ENCODE measurements at places on chromosomes 3 and 15.

DNA sequence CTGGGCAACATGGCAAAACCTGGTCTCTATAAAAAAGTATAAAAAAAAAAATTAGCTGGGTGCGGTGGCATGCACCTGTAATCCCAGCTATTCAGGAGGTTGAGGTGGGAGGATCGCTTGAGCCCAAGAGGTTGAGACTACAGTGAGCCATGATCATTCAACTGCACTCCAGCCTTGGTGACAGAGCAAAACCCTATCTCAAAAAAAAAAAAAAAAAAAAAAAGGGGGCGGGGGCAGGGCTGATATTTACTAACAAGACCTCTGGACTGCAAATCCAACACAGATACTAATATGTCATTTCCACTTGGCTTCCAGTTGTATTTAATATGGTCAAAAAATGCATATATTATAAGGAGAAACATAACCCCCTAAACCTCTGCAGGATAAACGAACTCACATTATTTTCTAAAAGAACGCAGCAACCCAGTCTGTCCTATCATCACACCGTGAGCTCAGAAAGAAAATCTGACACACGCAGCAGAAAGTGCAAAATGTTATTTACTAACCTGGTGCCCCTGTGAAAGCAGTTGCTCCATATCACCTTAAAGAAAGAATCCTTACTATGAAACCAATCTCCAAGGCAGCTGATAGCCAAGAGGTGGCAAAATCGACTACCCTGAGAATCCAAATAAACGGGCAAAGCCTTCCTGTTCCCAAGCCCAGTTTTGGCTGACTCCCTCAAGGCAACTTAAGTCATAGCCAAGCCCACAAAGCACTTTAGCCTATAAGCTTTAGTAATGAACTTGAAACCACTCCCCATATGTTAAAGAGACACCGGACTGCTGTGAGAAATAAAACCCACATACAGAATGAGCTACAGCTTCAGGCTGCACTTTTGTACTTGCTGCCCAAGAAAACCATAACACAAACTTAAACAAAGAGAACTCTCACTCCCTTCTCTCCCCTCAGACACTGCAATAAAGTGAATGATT, 39.3 kb downstream of the PLD1 start:
- DNase-seq = no peak

DNA sequence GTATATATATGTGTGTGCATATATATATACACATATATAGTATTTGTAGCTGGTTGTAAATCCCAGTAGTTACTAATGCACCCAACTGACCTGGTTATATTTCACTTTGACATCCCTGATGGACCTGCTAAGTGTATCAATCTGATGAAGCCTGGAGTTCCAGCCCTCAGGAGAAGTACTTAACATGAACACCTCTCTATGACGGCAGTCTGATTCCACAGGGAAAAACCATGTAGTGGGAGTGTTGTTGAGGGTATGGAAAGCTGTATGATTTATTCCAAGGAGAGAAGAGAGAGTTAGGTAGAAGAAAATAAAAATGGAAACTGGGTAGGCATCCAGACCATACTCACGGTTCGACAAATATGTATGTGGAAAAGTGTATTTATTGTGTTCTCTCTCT, 531.2 kb upstream of the SEMA6D start:
- DNase-seq = no peak

GRCh38 chr15:90892498-90893174, 8.3 kb downstream of the FES start:
- no peak for DNase-seq

- DNase-seq = no peak
Measured at GRCh38 chr15:61141497-61142125, 87.5 kb downstream of the RORA start.

- no peak for DNase-seq
Measured at GRCh38 chr3:19103510-19103909, 44.8 kb upstream of the KCNH8 start.

- no peak for DNase-seq
Measured at GRCh38 chr15:98737721-98738120, 89.4 kb downstream of the IGF1R start.

DNA sequence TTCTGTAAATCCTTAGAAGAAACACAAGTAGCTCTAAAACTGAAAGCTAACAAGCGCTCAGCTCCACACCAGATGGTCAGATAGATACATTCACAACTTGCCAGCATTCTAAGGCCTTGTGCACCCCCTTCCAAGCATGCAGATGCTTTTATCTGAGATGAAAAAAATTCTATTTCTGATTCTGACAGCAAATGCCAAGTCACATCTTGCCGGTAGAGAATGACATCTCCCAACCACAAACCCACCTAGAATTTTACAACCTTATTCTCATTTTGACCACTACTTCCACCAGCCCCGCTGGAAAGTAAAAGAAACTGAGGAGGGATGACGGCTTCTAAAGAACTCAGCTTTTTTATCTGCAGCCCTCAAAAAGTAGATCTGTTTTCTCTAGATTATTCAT, 57.7 kb downstream of the SUMF1 start:
- DNase-seq = no peak

DNA sequence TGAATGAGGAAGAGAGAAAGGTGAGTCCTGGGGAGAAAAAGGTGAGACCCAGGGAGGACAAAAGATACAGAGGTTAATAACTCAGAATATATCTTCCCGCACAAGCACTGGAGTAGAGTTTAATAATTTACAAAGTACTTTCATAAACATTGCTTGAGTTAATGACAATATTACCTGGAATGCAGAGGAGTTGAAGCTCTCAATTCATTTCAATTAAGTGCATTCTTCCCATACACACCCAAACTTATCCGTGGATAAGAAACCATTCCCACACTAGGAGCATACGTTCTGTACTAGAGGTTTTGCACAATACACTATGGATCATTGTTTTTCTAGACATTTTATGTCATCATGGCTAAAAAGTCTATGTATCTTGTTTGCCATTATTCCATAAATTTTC, 23.3 kb upstream of the KNG1 start:
- no peak for DNase-seq

- DNase-seq = no peak
Measured at GRCh38 chr3:31671976-31672375, 139.3 kb downstream of the STT3B start.

DNA sequence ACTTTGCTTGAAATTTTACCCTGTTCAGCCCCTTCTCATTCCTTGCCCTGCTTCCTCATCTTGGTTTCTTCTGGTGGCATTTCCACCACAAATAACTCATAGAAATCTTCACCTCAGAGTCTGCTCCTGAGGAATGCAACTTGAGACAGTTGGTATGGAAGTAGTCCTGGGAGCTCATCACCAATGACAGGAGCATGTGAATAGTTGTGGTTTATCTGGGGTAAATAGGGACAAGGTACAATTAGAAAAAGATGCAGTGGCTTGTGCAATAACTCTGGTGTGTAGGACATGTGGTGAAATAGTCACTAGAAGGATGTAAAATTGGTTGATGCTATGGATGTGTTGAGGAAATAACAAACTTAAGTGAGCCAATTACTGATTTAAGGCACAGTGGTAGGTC, 72.7 kb upstream of the CHRNA7 start:
- no peak for DNase-seq

GRCh38 chr15:40032125-40032839, 6.7 kb downstream of the SRP14 start:
- no peak for DNase-seq

- no peak for DNase-seq
Measured at GRCh38 chr15:70650567-70651302, 112.6 kb downstream of the UACA start.

DNA sequence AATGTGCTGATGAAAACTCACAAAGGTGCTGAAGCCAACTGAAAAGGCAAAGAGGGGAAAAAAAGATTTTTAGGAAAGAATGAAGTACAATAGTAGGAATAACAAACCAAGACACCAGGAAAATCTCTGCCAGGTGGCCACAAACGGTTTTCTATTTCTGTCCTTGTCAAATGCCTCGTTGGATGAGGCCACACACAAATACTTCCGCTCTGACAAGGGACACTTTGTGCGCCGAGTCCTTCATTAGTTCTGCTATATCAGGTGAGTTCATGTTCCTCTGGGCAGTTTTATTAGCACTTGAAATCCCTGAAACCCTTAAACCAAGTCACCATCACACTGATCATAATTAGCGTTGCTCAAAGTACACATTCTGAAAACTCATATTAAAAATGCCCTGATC, 373.1 kb downstream of the VPS13C start:
- DNase-seq = no peak

- no peak for DNase-seq
Measured at GRCh38 chr3:139601191-139601961, 61.8 kb upstream of the RBP1 start.

DNA sequence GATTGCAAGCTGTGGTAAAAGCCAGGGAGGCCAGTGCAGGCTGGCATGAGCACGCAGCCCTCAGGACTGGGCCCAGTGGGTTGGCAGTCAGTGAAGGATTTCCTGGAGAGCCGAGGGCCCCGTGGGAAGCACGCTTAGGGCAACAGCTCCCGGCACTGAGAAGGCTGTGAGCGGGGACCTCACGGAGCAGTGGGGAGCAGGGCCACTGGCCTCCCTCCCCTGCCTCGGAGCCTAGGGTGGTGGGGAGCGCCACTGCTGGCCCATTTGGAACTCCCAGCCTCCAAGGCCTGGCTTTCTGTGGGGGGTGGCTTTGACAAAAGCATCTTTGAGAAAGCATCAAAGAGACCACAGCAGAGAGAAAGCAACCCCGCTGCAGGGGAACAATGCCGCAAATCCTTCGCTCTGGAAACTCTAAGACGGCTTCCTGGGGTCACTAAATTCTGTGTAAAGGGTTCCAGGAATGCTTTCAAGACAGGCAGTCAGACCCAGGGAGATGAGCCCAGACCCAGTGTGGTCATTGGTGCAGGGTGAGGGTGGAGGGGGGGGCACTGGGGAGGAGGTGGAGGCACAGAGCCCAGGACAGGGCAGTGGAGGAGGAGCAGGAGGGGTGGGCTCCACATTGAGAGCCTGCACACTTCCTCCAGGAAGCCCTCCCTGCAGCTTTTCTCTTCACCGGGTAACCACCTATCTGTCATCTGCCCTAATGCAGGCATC, 9.5 kb upstream of the APBA2 start:
- no peak for DNase-seq

DNA sequence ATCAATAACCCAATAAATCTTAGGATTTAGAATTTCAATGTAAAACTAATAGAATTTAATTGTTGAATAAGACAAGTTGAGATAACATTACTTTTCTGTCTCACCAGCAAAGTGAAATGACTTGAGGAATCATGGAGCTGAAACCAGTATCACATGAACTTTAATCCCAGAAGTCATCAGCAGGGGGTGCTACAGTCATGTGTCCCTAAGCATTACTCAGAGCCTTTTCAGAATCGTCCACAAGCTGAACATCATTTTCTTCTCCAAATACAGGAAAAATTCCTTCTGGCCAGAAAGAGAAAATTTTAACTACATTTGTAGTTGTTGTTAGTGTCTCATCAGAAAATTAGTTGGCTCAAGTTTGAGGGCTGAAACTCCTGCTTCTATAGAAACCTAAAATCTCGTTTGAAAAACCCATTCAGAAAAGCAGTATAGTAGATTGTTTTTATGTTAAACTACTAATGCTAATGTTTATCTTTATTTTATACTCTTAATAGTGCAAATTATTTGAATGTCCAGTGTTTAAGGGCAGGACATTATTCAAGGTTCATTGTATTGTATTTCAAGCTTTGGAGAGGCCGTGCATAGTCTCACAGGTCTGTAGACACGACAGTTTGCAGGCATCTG, 384.1 kb downstream of the PLOD2 start:
- DNase-seq = no peak

- no peak for DNase-seq
Measured at GRCh38 chr15:56342653-56343052, 22.6 kb upstream of the TEX9 start.

GRCh38 chr3:44120721-44121582, 120.7 kb upstream of the TOPAZ1 start:
- DNase-seq = no peak

DNA sequence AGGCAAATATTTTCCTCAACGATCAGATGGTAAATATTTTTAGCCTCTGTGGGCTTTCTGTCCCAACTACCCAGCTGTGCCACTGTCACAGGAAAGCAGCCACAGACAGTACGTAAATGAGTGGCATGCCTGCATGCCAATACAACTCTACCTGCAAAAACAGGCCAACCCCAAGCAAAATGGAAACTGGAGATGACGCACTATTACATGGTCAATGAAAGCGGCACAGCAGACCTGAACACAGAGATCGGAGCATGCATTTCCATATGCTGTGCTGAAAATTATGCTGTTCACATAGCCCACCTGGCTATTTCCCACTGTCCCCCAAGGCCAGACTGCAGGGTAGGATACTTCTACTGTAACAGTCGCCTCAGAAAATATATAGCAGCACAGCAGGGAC, 57.8 kb downstream of the HERC2 start:
- DNase-seq = no peak

DNA sequence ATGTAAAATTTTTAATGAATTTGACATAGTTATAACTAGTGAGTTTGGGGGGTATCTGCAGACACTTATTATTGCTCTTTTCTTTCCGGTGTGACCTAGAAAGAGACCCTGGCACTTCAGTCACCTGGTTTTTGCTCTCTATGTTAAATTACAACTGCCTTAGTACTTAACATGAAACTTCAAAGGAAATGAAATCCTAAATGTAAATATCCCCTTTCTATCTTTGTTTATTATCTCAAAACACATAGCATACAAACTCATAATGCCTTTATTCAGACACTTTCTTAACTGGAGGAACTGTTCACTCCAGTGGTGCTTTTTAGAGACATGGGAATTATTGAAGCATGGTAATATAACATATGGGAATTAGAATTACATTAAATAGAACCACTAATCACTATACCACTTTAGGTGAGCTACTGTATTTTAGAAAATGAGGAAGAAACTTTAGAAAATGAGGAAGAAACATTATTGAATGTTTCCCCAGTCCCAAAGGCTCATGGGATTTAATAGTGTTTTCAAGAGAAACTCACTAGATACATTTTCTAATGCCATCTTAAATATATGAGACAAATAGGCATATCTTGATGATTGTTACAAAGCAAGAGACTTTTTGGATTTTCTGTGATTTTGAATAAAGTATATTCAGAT, 119.5 kb upstream of the MLF1 start:
- DNase-seq = no peak

DNA sequence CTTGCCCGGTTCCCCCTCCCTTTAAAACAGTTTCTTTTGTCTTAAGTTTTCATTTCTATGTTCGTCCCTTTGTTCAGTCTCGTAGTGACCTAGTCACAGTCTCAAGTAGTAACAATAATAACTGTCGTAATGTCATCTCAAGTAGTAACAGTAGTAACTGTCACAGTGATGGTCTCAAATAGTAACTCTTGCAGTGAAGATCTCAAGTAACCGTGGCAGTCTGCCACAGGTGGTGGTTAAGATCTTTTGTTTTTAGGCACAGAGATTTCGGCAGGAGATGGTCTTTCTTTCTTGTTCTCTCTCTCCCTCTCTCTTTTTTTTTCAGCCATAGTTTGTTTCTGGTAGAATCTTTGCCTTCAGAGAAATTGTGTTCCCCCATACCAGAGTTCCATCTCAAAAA, 656.0 kb upstream of the SGO1 start:
- no peak for DNase-seq

DNA sequence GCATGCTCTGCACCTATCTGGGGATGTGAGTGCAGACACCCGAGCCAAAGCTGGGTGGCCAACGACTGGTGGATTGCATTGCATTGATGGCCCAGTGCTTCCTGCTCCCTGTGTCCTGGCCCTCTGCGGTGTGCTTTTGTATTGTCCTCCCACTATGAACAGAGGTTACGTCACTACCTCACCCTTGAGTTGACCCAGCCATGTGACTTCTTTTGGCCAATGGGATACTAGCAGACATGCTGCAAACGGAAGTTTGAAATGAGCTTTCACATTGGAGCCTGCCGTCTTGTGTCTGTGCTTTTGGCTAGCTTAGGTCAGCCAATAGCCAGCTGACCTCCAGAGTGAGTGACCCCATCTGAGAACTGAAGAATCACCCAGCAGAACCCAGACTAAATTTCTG, 15.3 kb upstream of the TBC1D21 start:
- DNase-seq = no peak
